Astrocyte of the spinal cord (primary cell): ENCODE measurements at places on chromosomes 1 and 21.

DNA sequence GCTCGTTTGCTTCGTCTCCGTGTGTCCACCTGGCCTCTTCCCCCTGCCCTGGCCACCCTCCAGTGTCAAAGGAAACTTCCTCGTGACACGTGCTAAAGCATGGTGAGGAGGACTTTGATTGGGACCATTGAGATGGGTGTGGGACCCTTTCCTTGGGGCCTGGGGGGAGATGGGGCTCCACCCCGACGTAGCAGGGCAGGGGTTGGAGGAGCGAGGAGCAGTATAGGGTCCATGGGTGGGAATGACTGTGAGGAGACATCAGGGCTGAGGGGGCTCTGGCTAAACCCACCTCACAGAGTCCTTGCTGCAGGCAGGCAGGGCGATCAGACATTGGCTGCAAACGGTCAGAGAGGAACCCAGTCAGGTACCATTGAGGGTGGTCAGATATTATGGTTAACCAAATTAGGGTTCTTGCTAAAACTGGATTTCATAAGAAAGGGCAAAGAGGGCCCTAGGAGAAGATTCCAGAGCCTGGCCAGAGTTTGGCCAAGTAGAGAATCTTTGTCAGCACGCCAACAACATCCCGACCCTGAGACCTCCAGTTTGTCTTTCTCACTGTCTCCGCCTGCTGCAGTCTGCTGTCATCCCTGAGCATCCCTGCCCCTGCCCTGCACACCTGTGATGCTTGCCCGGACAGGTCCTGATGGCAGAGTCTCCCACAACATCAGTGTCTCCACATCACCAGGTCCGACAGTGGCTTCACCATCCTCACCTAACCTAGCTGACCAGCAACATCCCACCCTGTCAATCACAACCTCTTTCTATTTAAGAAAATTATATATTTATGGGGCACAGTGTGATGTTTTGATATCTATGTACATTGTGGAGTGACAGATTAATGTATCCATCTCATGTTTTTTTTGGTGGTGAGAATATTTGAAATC is 8.0 kb downstream of the RNF187 start:
- no peak for DNase-seq

DNA sequence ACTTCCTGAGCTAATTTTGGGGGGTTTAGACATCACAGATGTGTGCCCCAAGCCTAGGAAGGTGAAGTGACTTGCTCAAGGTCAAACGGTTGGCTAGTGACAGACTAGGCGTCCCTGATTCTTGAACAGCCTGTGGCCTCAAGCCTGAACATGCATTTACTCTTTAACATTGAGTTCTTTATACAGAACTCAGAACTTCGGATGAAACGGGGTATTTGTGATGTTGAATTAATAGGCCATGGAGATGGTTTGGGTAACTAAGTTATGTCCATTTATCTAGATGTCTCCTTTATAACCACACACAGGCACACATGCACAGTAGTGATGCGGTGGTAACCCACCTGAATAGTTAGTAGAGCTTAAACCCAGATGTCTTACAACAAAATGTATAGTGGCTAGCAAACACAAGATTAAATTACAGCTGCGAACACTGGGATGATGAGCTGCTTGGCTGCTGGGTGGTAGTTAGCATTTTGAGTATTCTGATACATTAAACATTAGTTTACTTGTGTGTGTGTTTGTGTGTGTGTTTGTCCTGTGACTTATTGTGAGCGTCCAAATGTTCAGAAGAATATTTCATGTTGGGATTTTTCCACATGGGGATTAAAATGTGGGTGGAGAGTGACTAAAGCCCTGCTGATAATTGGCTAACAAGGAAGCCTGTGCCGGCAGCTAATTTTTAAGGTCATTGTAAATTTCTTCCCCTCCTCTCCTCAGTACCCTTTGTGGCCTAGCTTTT is 2.3 kb downstream of the ATP1A1 start:
- DNase-seq = no peak

- peak; percentile 36 for DNase-seq
Measured at GRCh38 chr1:67372136-67372535, 58.1 kb downstream of the SERBP1 start.

- peak; percentile 60 for DNase-seq
Measured at GRCh38 chr1:51622455-51622913, 5.6 kb downstream of the OSBPL9 start.

GRCh38 chr1:244205906-244206305 is 154.8 kb downstream of the ZBTB18 start:
- DNase-seq = no peak

- peak; percentile 94 for DNase-seq
Measured at GRCh38 chr1:17232759-17233661, 15.9 kb upstream of the PADI3 start.

DNA sequence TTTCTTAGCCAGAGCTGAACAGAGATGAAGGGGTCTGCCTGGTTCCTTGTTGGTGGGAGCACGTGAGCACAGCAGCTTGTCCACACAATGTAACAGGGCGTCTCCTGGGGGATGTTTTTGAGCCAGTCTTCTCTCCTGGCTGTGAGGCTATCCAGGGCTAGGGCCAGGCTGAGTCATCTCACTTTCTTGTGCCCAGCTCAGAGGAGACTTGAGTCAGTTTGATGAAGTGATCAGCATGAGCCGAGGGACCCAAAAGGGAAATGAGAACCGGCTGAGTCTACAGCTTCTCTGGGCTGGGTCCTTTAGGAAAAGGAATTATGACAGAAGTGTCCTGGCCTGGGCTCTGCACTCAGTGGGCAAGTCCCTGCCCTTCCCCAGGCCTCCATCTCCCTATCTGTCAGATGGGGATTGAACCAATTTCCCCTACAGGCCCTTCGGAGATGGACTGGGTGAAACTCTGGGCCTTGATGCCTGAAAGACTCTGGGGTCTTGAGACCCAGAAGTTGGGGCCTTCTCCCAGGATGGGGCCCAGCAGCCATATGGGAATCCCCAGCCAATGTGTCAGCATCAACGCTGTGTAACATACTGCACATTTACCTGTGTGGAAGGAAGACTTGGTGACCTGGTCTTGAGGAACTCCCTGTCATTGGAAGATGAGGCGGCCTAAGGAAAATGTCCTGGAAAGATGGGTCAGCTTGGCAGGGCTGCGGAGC is 36.6 kb downstream of the DMRTB1 start:
- no peak for DNase-seq

DNA sequence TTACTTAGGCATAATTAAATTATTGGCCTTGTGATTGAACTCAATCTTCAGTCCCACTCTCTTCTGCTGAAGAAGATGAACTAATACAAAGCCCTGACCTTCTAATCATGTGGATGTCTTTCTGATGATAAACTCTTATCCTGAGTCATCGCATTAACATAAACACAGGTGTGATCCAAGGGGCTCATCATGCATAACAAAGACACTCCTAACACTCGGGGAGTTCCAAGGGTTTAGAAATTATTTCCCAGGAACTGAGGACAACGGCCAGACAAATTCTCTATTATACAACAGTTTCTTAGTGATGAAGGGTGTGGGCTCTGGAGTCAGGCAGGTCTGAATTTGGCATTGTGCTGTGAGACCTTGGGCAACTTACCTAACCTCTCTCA is 18.0 kb downstream of the DUSP10 start:
- no peak for DNase-seq

- no peak for DNase-seq
Measured at GRCh38 chr1:214549604-214550003, 1.8 kb downstream of the PTPN14 start.

GRCh38 chr1:116131866-116132605 is 20.8 kb downstream of the MAB21L3 start:
- DNase-seq = no peak

DNA sequence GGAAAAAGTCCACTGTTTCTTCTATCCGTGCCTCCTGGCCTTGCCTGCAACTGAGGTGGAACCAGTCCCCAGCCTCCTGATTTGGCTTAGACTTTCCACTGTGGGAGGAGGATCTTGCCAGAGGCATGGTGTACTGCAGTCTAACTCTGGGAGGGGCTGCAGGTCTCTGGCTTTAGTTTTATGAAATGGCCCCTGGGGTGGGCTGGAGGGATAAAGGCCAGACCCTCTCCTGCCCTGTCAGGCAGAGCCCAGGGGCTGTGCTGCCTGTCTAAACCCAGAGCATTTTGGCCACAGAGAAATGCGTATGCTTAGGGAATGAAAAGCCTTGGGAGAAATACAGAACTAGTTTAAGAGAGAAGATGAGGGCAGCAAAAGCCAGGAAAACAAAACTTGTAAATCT is 73.0 kb downstream of the ABCA4 start:
- DNase-seq = no peak

- no peak for DNase-seq
Measured at GRCh38 chr1:247270003-247270402, 14.1 kb downstream of the VN1R5 start.

DNA sequence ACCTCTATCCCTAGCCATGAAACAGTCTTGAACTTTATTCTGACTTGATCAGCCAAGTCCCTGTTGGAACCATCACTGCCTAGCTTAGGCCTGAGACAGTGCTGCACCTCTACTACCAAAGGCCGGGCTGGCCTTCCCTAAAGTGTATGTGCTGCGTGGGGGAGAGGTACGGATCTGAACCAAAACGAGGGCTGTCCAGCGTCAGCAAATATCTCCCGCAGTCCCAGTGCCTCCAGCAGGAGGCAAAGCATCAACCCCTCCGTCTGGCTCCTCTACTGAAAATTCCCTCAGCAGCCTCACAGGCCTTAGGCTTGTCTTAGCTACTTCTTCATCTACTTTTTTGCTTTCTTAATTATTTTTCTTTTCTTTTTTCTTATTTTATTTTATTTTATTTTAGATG is 33.3 kb upstream of the KIF26B start:
- no peak for DNase-seq

DNA sequence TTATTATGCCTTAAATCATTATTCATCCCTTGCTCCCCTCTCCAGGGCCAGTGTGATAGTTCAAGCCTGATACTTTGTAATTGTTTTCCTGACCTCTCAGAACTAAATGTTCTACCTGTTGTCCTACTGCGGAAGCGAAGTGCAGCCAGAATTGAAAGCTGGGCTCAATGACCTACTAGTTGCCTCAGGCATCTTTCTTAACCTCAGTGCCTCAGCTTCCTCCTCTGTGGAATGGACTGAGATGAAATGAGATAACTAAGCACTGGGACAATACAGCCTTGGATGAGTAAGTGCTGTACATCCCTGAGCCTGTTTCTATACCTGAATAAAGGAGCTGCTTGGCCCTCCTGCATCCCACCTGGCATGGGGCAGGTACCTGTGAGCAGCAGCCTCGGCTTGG is 26.4 kb downstream of the COL16A1 start:
- no peak for DNase-seq

- no peak for DNase-seq
Measured at GRCh38 chr21:14483296-14483695, 62.8 kb downstream of the SAMSN1 start.

- DNase-seq = no peak
Measured at GRCh38 chr21:37478794-37479193, 112.2 kb downstream of the DYRK1A start.
